Activated CD8-positive, alpha-beta T cell treated with anti-CD3 and anti-CD28 coated beads for 36 hours (primary cell): ENCODE measurements at places on chromosomes 16 and 17. TPM values are rescaled to one million over a fixed set of nuclear protein-coding genes. Genes with fewer than 3 reads are reported as not detected.
A peak's percentile ranks its signal among the peaks of the same experiment; 100 is the strongest.

DNA sequence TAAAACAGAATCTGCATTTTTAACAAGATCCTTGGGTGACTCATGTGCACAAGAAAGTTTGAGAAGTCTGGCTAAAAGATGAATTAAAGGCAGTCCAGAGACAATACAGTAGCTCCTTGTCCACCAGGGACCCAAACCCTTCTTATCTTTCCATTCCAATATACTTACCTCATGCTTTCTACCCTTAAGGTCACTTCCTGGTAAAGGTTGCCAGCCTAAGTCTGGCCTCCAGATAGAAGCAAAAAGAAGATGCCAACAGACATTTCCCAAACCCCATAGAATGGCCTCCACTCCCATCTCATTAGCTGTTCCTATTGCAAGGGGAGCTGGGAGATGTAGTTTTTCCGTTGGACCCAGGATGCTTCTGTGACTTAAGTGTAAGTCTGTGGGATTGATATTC lies 101.4 kb upstream of the XYLT1 start:
- DNase-seq, result no peak

Gene HSF4
- 73.3 TPM for total RNA-seq

- DNase-seq, result peak; percentile 54
Measured at GRCh38 chr17:72931163-72931562, 161.3 kb downstream of the SLC39A11 start.

DNA sequence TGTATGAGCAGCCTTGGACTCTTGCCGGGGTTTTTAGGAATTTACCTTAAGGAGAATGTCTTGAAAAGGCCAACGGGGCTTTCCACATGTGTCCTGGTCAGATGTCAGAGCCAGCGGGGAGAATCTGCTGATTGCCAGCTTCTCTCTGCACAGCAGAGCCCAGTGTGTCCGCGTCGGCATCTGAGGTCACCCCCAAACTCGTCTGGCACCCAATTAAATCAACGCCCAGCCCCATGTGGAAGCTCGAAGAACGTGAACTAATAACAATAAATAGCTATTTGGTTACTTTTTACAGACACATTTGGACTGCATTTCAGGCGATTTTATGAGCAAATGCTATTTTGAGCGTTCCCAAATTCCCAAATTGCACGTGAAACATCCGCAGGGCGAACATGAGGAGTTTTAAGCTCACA lies 303.5 kb downstream of the FOXL1 start:
- no peak for DNase-seq

GRCh38 chr17:17567631-17568030 lies 23.9 kb downstream of the PEMT start:
- DNase-seq, result no peak

DNA sequence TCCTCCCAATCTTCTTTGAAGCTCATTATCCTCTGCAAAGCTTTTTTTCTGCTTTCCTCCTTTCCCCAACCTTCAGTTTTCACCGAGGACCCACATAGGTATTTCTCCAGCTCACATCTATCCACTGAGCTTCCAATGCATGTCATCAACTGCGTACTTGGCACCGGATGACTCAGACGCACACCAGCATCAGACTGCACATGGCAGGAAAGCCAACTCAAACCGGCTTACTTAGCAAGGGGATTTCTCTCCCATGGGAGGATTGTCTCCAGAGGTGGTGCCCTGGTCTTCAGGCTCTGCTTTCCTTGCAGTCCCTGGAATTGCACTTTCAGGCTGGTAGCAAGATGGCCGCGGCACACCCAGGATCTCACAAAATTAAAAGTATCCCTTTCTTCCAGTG lies 1.7 kb upstream of the AKTIP start:
- DNase-seq, result peak; percentile 50

DNA sequence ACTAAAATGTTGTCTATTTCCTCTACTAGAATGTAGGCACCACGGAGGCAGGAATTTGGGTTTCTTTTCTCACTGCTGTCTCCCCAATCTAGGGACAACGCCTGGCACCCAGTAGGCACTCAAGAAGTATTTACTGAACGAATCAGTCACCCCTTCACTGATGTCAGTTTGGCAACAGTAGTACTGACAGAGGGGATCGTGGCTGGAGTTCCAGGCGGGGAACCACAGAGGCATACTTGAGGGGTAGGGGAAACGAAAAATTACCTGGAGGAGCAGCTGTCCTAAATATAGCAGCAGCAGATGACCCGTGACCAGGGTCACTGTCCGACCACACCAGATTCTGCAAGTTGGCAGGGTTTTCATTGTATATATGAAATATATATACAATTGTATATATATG lies 33.3 kb downstream of the TRIM25 start:
- no peak for DNase-seq

GRCh38 chr16:12420661-12421209 lies 383.0 kb downstream of the CPPED1 start:
- no peak for DNase-seq

DNA sequence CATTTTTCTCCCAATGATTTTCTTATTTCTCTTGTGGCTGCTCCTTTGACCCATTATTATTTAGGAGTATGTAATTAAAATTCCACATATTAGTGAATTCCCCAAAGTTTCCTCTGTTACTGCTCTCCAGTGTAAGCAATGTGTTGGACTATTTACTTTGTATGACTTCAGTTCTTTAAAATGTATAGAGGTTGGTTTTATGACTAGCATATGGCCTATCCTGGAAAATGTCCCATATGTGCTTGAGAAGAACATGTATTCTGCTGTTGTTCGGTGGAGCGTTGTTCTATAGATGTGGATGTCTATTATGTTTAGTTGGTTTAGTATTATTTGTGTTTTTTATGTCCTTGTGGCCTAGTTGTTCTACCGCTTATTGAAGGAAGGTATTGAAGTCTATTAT lies 6.0 kb upstream of the NT5M start:
- DNase-seq, result no peak

DNA sequence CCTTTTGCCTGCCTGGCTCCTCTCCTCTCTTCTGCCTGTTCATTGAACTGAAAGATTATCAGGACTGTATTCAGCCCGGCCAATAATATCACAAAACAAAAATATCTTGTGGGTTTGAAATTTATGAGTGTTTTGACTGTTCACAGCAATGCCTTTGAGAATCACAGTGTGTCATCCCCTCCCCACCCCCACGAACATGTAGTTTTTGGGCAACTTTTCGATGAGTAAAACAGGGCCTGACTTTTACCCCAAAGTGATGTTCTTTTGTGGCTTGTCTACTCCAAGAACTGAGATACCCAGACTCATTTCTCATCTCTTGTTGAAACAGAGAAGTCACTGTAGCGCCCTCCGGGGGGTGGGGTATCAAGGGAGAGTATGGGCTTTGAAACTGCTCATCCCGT lies 675.7 kb downstream of the WWOX start:
- peak; percentile 82 for DNase-seq

Gene TBC1D3H
- total RNA-seq, result not detected

DNA sequence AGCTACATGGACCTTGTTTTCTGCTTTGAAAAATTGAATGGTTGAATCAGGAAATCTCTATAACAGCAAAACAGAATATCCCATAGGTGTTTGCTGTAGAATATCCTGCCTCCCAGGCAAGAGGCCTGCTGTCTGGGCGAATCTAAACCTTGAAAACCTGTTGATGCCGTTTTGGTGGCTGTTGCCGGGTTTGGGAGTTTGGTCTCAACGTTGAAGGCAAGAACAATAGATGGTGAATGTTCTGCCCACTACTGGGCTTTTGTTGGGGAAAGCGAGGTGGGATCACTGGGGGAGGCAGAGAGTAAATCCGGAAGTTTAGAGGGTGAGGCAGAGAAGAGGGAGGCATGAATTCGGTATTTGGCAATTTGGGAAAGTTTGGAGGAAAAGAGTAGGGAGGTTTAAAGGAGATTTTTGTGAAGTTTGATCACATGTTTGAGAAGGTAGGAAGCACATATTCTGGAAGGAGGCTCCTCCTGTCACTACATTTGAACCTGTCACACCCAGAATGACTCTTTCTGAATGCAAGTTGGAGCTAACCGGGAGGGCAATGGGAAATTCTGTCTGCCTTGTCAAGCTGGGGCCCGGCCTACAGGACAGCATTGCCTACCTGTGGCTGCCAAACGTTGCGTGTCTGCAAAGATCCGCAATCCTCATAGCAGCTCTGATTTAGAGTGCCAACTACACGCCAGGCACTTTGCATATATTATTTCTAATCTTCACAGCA lies 46.5 kb downstream of the GPRC5B start:
- DNase-seq, result no peak

Gene EIF3C
- 851 TPM for total RNA-seq

DNA sequence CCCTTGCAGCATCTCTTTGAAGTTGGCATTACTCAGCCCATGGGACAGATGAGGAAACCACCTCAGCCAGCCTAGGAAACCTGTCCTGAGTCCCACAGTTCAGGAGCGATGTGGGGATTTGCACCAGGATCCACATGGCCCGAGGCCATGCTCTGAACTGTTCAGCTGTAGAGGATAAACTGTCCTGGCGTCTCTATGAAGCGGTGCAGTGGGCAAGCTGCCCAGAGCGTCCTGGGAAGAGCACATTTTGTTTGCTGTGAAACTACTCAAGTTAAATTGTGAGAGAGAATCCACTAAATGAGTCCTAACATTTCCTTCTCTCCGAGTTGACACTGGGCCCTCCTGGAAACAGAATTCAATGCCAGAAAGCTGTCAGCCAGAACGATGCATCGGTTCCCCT lies 276.6 kb upstream of the TNRC6C start:
- DNase-seq, result no peak

Gene KRTAP4-1
- total RNA-seq, result not detected

- no peak for DNase-seq
Measured at GRCh38 chr16:53678155-53678554, 25.5 kb downstream of the RPGRIP1L start.

DNA sequence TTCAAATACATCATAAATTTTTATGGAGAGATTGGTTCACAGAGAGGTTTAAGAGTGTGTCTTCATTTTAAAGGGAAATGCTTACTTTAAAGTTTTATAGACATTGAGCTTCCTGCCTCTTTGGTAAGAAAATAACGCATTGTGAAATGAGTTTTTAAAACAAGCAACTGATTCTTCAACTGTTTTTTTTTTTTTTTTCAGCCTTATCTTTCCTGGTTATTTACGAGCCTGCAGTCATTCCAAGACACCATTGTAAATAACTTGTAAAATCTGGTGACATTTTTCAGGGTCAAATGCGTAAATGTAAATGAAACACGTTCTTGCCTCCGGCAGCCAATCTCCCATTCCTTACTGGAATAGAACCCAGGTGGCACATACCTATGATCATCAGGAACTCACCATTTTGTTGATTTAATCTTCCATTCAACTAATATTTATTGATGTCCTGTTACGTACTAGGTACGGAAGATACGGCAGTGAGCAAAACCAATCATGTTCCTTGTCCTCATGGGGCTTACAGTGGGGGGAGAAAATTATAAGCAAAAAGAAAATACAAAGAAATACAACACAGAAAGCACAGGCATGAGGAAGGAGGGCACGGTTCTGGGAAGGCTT lies 33.2 kb upstream of the CDYL2 start:
- no peak for DNase-seq

DNA sequence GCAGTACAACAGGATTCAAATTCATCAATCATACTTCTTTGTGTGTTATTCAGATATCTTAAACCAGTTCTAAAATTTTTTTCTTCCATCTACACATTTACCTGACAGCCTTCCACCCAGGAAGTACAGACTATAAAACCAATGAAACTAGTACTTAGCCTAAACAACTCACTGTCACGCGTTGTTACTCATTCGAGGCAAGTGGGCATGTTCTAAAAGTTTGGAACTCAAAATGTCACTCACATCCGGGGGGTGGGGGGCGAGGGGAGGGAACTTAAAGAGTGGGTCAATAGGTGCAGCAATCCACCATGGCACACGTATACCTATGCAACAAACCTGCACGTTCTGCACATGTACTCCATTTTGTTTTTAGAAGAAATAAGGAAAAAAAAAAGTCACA lies 90.4 kb upstream of the PLEKHM1 start:
- DNase-seq, result no peak

DNA sequence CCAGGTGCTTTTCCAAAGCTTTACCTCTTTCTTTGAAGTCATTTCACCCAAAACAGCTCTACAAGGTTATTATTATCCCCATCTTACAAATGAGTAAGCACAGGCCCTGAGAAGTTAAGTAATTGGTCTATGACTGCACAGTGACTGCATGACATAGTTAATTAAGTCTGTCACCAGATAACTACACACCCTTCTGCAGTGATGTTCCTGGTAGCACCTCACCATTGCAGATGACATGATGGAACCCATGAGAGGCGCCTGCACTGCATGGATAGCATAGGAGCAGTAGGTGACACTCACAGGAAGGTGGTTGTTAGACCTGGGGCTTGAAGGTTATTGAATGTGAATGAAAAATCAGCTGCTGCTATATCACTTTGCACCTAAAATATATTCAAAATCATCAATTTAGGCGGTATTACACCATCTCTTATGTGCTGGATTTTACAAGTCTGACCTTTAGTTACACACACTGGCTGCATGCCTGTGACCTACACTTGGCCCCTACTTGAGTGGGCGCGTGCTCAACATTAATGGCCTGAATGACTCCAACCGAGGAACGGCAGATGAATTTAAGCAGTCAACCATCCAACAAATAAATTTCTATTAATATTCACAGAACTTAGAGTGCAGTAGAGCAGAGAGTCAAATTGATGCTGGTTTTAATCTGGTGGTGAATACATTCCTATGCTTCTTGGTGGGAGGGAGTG lies 239.6 kb downstream of the CDH11 start:
- no peak for DNase-seq

- no peak for DNase-seq
Measured at GRCh38 chr16:90046122-90046970, 27.1 kb upstream of the DBNDD1 start.

Gene ASIC2
- not detected for total RNA-seq

DNA sequence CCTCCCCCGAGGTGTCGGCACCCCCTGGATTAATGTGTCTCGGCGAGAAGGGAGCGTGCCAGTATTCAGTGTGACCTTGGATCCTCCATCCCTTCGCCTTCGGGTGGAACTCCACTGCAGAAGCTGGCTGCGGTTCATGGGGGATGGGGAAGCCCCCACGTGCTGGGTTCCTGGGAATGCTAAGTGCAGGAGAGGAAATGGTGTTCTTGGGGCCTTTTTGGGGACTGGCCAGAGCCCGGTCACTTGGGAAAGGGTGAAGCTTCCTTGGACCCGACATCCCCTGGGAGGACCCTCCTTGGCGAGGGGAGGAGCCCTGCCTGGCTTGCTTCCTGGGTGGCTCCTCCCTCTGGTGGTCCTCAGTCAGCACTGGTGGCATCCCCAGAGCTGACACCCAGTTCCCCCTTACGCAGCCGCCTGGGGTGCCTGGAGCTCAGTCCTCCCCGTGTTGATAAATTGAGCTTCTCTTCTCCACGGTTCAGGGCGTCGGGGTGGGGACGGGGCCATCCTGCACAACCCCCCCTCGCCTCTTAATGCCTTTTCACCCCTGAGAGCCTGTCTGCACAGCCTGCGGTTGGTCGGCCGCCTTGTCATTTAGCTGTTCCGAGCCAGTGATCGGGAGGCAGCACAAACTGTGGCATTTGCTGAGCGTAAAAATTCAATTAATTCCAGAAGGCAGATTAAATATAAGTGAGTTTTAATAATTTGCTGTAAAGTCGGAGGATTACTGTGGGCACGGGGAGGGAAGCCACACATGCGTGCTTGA lies 30.7 kb upstream of the GSE1 start:
- DNase-seq, result no peak

Gene CFAP119
- 3.9 TPM for total RNA-seq
